ENCODE measurements at places on chromosomes 1 and 21. TPM values are rescaled to one million over a fixed set of nuclear protein-coding genes. Genes with fewer than 3 reads are reported as not detected.
A peak's percentile ranks its signal among the peaks of the same experiment; 100 is the strongest.

Gene EPS8L3
- not detected for total RNA-seq

Gene CATSPERE
- 0.33 TPM for total RNA-seq

Gene FLG
- total RNA-seq: not detected

Gene DMBX1
- total RNA-seq: 16.6 TPM

Gene S100A6
- total RNA-seq: 8.5 TPM

Gene CD1E
- not detected for total RNA-seq

Gene FCRL4
- not detected for total RNA-seq

Gene AQP10
- total RNA-seq: not detected

Gene HMCN1
- 7.6 TPM for total RNA-seq

Gene LRRC53
- not detected for total RNA-seq

GRCh38 chr1:56833088-56833487 is 13.9 kb upstream of the FYB2 start:
- no peak overlapping the region for H3K4me3 ChIP-seq
- peaks cover under 1% of the 10 kb centered on the region for H3K27me3 ChIP-seq
- H3K27ac ChIP-seq: no peak overlapping the region
- H3K36me3 ChIP-seq: no peaks in the 10 kb centered on the region
- H3K4me1 ChIP-seq: peaks cover 9% of the 10 kb centered on the region

- H3K36me3 ChIP-seq: no peaks in the 10 kb centered on the region
- H3K4me1 ChIP-seq: no peaks in the 10 kb centered on the region
- no peak overlapping the region for H3K4me3 ChIP-seq
- no peak overlapping the region for H3K27ac ChIP-seq
Measured at GRCh38 chr1:154445040-154445472, 39.9 kb downstream of the IL6R start.

- H3K4me3 ChIP-seq: peak overlapping the region; percentile 62
- no peak overlapping the region for H3K27ac ChIP-seq
- no peaks in the 10 kb centered on the region for H3K36me3 ChIP-seq
- DNase-seq: peak; percentile 96
- H3K27me3 ChIP-seq: peaks cover 12% of the 10 kb centered on the region
- no peaks in the 10 kb centered on the region for H3K4me1 ChIP-seq
Measured at GRCh38 chr1:156356875-156357534, 12.0 kb upstream of the RHBG start.

GRCh38 chr1:237282208-237282783 is 240.3 kb downstream of the RYR2 start:
- H3K4me1 ChIP-seq: no peaks in the 10 kb centered on the region
- H3K27me3 ChIP-seq: no peaks in the 10 kb centered on the region
- no peak for DNase-seq
- H3K27ac ChIP-seq: no peak overlapping the region

- DNase-seq: no peak
- H3K36me3 ChIP-seq: no peaks in the 10 kb centered on the region
- peaks cover 14% of the 10 kb centered on the region for H3K4me1 ChIP-seq
- H3K27ac ChIP-seq: no peak overlapping the region
- H3K27me3 ChIP-seq: no peaks in the 10 kb centered on the region
Measured at GRCh38 chr21:35257413-35257812, 208.3 kb upstream of the RUNX1 start.

- H3K27me3 ChIP-seq: no peaks in the 10 kb centered on the region
- peaks cover 25% of the 10 kb centered on the region for H3K36me3 ChIP-seq
- DNase-seq: peak; percentile 79
Measured at GRCh38 chr1:151282883-151283725, 1.0 kb downstream of the ZNF687 start.

GRCh38 chr1:156025876-156026275 is 5.1 kb upstream of the SSR2 start:
- DNase-seq: peak; percentile 91
- H3K27ac ChIP-seq: no peak overlapping the region
- H3K36me3 ChIP-seq: no peaks in the 10 kb centered on the region
- H3K4me3 ChIP-seq: no peak overlapping the region
- peaks cover 4% of the 10 kb centered on the region for H3K27me3 ChIP-seq

DNA sequence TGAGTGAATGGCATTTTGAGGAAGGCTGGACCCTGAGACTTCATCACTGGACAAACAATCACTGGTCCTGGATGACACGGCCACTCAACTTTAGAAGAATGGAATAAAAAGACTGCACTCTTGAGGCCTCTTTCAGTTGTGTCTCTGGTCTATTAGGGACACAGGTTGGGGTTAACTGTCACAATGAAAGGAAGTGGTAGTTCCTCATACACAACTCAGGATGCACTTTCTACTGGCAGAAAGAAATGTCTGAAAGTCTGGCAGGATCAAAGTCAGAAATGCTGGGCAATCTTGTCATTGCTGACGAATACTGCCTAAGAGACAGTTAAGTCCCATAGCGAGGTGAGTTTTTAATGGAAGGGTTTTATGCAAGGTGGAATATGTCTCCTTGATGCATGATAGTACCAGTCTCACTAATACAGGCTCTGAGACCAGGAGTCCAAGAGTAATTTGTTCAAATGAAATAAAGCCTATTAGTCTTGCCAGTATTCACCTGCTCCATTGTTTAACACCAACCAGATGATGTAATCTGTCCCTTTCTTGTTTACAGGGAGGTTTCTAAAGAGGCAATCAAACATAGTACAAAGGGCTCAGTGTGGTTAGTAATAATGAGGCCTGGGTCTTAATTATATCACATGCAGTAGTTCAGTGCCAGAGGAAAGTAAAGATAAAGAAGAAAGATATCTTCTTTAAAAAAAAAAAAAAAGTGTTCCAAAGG is 11.2 kb upstream of the RRP15 start:
- no peaks in the 10 kb centered on the region for H3K27me3 ChIP-seq
- H3K4me1 ChIP-seq: peaks cover 3% of the 10 kb centered on the region
- H3K4me3 ChIP-seq: no peak overlapping the region

GRCh38 chr21:34018185-34018584 is 55.2 kb upstream of the MRPS6 start:
- H3K4me1 ChIP-seq: peaks cover 1% of the 10 kb centered on the region
- no peak for DNase-seq
- no peak overlapping the region for H3K4me3 ChIP-seq
- H3K27me3 ChIP-seq: no peaks in the 10 kb centered on the region

DNA sequence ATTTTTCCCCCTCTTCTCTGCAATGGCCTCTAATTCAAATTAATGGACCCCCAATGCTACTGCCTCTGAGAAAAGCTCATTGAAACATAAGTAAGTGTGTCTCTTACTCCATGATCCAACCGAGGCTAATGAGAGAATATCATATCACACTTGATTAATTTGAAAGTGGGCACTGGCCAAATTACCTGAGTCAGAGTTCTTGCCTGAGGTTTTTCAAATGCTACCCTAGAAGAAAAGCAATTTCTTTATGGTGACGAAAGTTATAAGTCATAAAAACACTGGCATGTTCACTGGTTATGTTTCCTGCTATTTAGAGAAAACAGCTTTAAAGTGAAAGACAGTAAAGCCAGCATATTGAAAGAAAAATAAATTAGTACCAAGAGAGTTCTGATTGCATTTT is 368.8 kb upstream of the TMPRSS15 start:
- H3K36me3 ChIP-seq: no peaks in the 10 kb centered on the region
- no peaks in the 10 kb centered on the region for H3K27me3 ChIP-seq
- no peaks in the 10 kb centered on the region for H3K4me1 ChIP-seq
- DNase-seq: no peak
- H3K4me3 ChIP-seq: no peak overlapping the region

Measured in endodermal cell (in vitro differentiated cells).